Aorta (tissue), 5 donors: ENCODE measurements at places on chromosomes 2 and 18. TPM values are rescaled to one million over a fixed set of nuclear protein-coding genes. Genes with fewer than 3 reads are reported as not detected.

NHEJ1 gene
- 9.8 TPM for total RNA-seq

EGR4 gene
- not detected for total RNA-seq

ERBB4 gene
- 42.0 TPM for total RNA-seq

FHOD3 gene
- total RNA-seq: 42.0 TPM

PRKD3 gene
- 54.8 TPM for total RNA-seq

ADNP2 gene
- total RNA-seq: 20.1 TPM

CFC1B gene
- total RNA-seq: not detected

LAMA1 gene
- 0.78 TPM for total RNA-seq

HAAO gene
- total RNA-seq: 29.1 TPM

CDCA7 gene
- total RNA-seq: 1.0 TPM

MPPE1 gene
- 49.8 TPM for total RNA-seq

RFTN2 gene
- total RNA-seq: 17.5 TPM

ARHGEF33 gene
- total RNA-seq: 3.7 TPM

GALNT5 gene
- 4.5 TPM for total RNA-seq

TMEM247 gene
- total RNA-seq: not detected

SIX3 gene
- total RNA-seq: not detected

GRP gene
- total RNA-seq: not detected

LIPT1 gene
- total RNA-seq: 6.9 TPM

CAPN14 gene
- total RNA-seq: 0.21 TPM

KCNE4 gene
- 21.5 TPM for total RNA-seq

CPLX4 gene
- not detected for total RNA-seq

AFF3 gene
- 10.6 TPM for total RNA-seq

MOGAT1 gene
- total RNA-seq: not detected

MYO3B gene
- 0.32 TPM for total RNA-seq
